ENCODE measurements at places on chromosomes 13 and 19.

DNA sequence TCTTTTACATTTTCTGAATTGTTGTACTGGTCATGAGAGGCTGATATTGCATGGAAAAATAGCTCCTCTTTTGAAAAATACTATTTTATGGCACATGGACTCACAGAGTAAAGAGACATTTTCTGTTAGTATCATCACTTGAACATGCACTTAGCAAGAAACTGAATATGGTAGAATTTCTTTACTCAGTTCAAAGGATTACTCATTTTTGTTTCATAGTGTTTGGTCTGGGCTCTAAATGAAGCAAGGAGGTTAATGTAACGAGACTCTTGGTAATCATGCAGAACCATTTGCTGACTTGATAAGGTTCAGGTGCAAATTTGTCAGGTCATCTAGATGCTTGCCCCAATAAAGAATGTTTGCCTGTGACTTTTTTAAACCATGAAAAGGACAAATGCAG lies 63.2 kb downstream of the GPC6 start:
- no peak for DNase-seq

DNA sequence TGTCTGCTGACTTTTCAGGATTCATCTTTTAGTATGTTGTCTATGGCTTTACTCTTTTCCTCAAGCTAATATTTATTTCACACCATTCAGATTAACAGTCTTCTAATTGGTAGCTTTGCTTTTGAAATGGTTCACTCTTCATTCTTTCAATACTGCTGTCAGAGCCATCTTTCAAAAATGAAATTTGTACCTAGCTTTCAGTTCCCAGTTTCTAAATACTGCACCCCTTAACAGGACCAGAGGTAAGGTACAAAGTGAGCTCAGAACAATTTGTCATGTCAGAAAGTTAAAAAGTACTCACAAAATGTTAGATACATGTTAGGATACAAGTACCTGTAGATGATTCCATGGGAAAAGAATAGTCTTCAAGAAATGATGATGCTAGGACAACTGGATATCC lies 83.0 kb downstream of the FNDC3A start:
- no peak for DNase-seq

DNA sequence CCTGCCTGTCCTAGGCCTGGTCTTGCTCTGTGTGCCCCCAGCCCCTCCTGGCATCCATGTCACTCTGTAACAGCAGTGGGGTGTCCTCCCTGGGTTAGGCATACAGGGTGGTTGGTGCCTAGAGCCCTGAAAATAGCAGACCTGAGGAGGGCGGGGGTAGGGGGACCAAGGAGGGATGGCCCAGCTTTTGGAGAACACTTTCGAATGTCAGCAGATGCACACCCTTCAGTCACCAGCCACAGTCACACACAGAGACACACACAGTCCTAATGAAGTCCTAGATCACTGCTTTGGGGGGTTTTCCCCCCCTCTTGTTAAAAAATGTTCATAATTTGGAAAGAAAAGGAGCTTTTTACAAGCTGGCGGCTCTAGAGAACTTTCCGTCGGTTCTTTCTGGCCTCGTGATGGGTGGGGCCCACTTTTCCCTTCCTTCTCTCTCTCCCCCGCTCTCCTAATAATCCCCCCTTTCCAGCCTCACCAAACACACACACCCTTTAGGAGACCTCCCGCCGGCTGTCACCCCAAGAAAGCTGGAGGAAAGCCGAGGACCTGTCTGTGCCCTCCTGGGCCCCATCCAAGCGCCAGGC lies 47.9 kb downstream of the LYL1 start:
- no peak for DNase-seq

GRCh38 chr13:66036636-66037035 lies 1193.5 kb downstream of the PCDH9 start:
- no peak for DNase-seq

- DNase-seq, result peak; percentile 38
These were observed 427.9 kb downstream of the ZNF536 start for GRCh38 chr19:30799865-30800755.

DNA sequence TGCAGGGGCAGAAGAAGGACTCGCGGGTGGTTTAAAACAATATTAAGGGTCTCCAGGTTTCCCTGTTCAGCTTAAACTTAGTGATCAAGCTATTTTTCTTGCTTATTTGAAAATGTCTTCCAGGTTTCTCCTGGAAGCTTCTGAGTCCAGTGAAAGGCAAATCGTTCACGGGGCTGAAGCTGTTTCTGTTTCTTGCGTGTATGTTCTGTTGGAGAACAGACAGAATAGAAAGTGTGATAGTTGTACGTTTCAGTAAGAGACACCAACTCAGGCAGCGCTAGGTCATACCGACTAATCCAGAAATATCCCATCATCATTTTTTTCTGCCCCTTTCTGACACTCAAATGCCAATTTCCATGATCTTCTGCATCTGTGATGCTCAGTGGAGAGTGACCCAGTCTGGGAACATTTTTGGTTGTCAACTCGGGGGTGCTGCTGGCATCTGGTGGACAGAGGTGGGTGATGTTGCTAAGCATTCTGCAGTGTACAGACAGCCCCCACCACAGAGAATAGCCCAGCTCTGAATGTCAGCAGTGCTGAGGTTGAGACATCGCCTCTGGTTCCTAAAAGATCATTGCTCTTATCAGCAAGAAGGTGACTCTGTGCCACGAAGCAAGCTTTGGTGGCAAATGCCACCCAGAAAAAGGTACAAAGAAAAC lies 4.3 kb downstream of the KLF2 start:
- DNase-seq, result no peak

DNA sequence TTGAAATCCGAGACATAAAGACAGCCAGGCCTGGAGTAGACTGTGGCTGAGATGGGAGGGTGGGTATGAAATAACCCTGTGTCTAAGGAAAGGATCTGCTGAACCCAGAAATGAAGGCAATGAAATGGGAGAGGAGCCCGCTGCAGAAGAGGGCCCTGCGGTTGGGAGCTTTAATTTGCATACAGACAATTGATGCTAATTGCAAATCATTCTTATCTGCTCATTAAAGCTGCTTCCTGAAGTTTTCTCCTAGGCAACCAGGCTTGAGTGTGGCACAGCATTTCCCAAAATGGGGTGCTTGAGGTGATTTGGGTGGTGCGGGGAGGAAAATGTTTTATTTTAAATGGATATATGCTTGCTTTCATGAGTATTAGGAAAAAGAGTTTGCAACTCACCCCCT lies 55.4 kb downstream of the DPF1 start:
- DNase-seq, result no peak

- DNase-seq, result no peak
These were observed 48.3 kb upstream of the ZNF536 start for GRCh38 chr19:30323904-30324303.

Data from colonic mucosa (tissue), 4 donors.